ENCODE measurements at places on chromosomes 11 and 22. TPM values are rescaled to one million over a fixed set of nuclear protein-coding genes. Genes with fewer than 3 reads are reported as not detected.

Gene KBTBD3
- 1.3 TPM for total RNA-seq

Gene FLRT1
- total RNA-seq = 0.07 TPM

Gene TSPAN32
- not detected for total RNA-seq

Gene ADM2
- total RNA-seq = 0.64 TPM

Gene RTCB
- total RNA-seq = 81.7 TPM

Gene GDPD4
- not detected for total RNA-seq

Gene KRTAP5-1
- total RNA-seq = not detected

Gene ADAMTS8
- 0.62 TPM for total RNA-seq

Gene TSPAN18
- 2.4 TPM for total RNA-seq

Gene DEFB131B
- not detected for total RNA-seq

Gene FDXACB1
- total RNA-seq = 1.3 TPM

Gene DGCR6
- 0.63 TPM for total RNA-seq

Gene DENND5A
- total RNA-seq = 48.7 TPM

Gene FZD4
- 1.1 TPM for total RNA-seq

Gene POU2F3
- total RNA-seq = not detected

Gene PRDM11
- 8.0 TPM for total RNA-seq

Gene SLC25A45
- total RNA-seq = 13.1 TPM

Gene SCGB1D2
- not detected for total RNA-seq
